ENCODE measurements at places on chromosomes 5 and 9.

DNA sequence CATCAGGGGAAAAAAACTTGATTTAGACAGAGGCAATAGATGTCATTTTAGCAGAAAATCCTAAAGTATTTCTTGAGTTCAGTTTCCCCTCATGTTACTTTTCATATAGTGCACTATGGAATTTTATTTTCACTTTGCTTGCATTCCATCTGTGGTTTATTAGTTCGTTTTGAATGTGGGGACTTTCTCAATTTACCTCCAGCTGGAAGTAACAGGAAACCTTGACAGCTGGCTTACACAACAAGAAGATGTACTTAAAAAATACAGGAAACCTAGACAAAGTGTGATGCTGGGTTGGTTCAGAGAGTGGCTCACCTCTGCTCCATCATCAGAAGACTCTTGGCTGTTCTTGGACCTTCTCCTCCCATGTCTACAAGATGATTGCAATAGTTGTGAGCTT, 567.0 kb downstream of the CETN3 start:
- no peak for DNase-seq
- no peaks in the 10 kb centered on the region for H3K27me3 ChIP-seq
- no peak overlapping the region for H3K4me3 ChIP-seq
- no peak overlapping the region for H3K27ac ChIP-seq

- no peaks in the 10 kb centered on the region for H3K36me3 ChIP-seq
- H3K27me3 ChIP-seq: peaks cover 1% of the 10 kb centered on the region
- no peak overlapping the region for H3K4me3 ChIP-seq
Observed at GRCh38 chr9:133248726-133249295, 26.2 kb downstream of the ABO start.

DNA sequence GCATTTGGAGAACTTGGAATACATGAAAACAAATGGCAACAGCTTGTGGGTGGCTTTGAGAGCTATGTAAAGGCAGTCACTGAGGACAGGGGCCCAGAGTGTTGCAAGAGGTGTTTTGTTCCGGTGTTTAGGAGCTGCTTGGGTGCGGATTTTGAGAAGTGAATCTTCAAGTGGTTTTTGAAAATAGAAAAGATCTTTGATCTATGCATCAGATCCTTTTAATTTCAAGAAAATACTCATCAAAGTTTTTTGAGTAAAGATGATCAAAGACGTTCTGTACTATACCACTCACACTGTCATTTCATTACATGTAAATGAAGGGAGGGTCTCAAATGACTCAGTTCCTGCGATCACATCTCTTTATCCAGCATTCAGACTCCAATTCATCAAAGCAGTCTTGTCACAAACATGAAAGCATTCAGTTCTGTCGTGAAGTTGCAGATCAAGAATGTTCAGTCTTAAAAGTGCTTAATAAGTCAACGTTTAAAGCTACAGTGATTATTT, 112.5 kb downstream of the WDR41 start:
- no peak overlapping the region for H3K4me3 ChIP-seq
- peaks cover 2% of the 10 kb centered on the region for H3K36me3 ChIP-seq
- H3K27me3 ChIP-seq: no peaks in the 10 kb centered on the region
- H3K27ac ChIP-seq: peak overlapping the region; percentile 86
- DNase-seq: no peak

GRCh38 chr5:130720355-130720754, 444.7 kb downstream of the HINT1 start:
- no peak overlapping the region for H3K4me3 ChIP-seq
- DNase-seq: no peak
- H3K36me3 ChIP-seq: no peaks in the 10 kb centered on the region
- no peaks in the 10 kb centered on the region for H3K27me3 ChIP-seq
- no peak overlapping the region for H3K27ac ChIP-seq

DNA sequence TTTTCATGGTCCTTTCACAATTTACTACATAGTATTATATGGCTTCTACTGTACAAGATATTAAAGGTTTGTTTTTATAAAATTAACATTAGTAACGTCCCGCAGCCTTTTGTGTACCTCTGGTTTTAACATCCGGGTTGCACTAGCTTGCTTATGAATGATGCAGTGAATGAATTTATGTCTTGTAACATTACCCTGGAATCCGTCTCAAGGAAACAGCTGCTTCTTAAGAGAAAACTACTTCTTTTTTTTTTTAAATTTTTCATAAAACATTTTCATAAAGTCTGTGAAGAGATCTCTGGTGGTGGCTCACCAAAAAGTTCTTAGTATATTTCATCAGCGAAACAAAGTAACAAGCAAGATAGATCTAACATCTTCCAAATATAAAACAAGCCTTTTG, 23.6 kb downstream of the MARCHF3 start:
- H3K4me3 ChIP-seq: no peak overlapping the region
- no peaks in the 10 kb centered on the region for H3K36me3 ChIP-seq
- no peak overlapping the region for H3K27ac ChIP-seq

- no peak overlapping the region for H3K27ac ChIP-seq
- no peak for DNase-seq
- no peaks in the 10 kb centered on the region for H3K36me3 ChIP-seq
Observed at GRCh38 chr9:6229186-6229585, 13.6 kb downstream of the IL33 start.

GRCh38 chr9:36191290-36191645, 547 bp downstream of the CLTA start:
- peak; percentile 51 for DNase-seq
- H3K4me3 ChIP-seq: peak overlapping the region; percentile 89
- peaks cover 7% of the 10 kb centered on the region for H3K36me3 ChIP-seq
- H3K4me1 ChIP-seq: peaks cover 47% of the 10 kb centered on the region

GRCh38 chr9:132832171-132832881, 45.8 kb downstream of the AK8 start:
- H3K4me1 ChIP-seq: peaks cover 6% of the 10 kb centered on the region
- H3K27ac ChIP-seq: no peak overlapping the region
- no peaks in the 10 kb centered on the region for H3K27me3 ChIP-seq
- no peak for DNase-seq
- H3K36me3 ChIP-seq: no peaks in the 10 kb centered on the region

- no peak for DNase-seq
- no peak overlapping the region for H3K27ac ChIP-seq
- no peaks in the 10 kb centered on the region for H3K36me3 ChIP-seq
- no peak overlapping the region for H3K4me3 ChIP-seq
- no peaks in the 10 kb centered on the region for H3K4me1 ChIP-seq
Observed at GRCh38 chr9:89426384-89426961, 71.4 kb downstream of the SEMA4D start.

DNA sequence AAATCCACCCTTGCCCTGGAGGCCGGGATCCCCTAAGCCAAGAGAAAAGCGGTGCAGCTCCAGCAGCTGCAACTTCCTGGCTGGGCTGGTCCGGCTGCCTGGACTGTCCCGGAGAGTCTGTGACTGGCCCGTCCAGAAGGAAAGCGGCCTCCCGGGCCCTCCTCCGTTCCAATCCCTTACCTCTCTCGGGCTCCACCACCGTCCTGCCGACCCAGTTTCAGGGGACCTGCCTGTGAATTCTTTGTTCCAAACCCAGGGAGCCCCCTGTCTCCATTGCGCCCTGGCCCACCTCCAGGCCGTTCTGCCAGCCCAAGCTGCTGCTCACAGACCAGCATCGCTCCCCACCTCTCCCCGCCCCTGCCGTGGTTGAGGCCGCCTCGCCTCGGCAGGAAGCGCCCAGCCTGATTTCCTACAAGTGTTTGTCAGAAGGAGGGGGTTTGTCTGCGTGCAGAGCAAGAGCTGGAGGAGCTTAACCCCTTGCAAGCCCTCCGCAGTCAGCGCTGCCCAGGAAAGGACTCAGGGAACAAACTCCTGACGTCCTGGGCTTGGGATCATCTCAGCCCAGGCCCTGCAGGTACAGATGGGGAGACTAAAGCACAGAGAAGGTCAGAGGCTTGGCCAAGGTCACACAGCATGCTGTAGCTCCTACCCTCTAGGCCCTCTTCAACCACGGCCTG, at the start of gene AKNA:
Gene AKNA, minus strand, starts transcription at position 303 of the 677 bp plus-strand sequence. CDS start 6,649 bp downstream, outside the sequence.
- DNase-seq: peak; percentile 63
- H3K36me3 ChIP-seq: no peaks in the 10 kb centered on the region
- peak within 1 kb of the TSS; percentile 87 for H3K4me3 ChIP-seq
- peak within 1 kb of the TSS; percentile 95 for H3K27ac ChIP-seq

DNA sequence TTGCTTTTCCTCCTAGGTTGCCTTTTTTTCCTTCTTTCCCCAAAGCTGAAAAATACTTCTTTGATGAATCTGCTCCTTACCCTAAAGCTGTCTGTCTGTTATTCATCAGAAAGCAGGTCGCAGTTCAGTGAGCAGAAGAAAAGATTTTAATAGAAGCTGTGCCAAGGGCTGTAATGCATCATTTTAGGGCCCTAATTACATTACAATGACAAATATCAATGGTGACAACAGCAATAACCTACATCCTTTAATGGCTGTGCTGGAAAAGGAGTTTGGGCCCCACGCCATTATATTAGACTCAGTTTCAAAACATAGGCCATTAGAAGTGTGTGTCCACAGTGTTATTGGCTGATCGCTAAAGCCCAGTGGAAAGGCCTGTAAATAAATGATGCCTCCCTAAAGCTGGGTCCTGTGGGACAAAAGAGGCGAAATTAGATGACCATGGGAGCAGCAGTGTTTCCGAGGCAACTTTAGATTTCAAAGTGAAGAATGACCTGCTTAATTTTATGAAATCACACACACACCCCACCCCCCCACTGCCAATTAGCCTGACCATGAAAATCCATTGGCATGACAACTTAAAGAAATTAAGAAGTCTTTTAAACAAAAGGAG, 38.4 kb downstream of the TLE4 start:
- no peak for DNase-seq
- no peak overlapping the region for H3K4me3 ChIP-seq
- H3K27ac ChIP-seq: no peak overlapping the region

GRCh38 chr9:105832096-105832710, 137.9 kb downstream of the TMEM38B start:
- H3K4me1 ChIP-seq: peaks cover 7% of the 10 kb centered on the region
- no peaks in the 10 kb centered on the region for H3K27me3 ChIP-seq
- DNase-seq: no peak
- no peak overlapping the region for H3K4me3 ChIP-seq
- H3K27ac ChIP-seq: no peak overlapping the region
- H3K36me3 ChIP-seq: no peaks in the 10 kb centered on the region

DNA sequence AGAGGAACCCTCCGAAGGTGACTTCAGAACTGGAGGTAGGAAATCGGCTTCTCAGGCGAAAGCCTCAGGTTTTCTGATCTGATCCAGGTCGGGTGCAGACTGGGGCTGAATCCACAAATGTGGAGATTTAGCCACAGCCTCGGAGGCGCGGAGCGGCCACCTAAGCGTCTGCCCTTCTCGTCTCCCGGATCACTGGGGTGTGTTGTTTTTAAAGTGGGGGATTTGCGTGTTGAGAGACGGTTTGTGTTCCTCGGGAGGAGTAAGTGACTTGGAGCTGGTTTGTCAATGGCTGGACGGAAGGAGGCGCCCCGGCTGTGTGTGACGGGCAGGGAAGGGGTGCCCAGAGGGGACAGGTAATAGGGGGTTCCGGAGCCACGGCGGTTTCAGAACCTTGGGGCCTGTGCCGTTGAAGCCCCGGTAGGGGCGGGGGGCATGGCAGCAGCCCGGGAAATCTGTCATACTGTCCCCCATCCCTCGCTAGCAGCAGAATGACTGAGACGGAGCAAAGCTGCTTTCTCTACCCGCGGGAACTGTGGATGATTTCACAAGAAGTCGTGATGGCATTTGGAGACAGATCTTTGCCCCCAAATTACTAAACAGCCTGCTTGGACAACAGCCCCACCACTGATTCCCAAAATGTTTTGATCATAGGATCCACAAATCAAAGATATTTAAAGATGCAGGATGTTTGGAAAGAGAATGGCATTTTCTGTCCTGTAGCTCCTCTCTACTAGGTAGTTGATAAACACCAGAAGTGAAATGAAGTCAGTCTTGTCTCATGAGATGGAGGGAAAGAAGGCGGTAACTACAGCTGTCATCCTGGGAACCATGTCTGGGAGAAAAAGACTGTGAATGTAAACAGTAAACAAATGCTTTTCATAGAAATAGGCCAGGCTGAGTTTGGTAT, 216.5 kb downstream of the PDZD2 start:
- peak overlapping the region; percentile 84 for H3K4me3 ChIP-seq
- no peak for DNase-seq
- H3K27ac ChIP-seq: peak overlapping the region; percentile 90
- H3K27me3 ChIP-seq: no peaks in the 10 kb centered on the region

- DNase-seq: no peak
- H3K36me3 ChIP-seq: no peaks in the 10 kb centered on the region
- H3K27ac ChIP-seq: no peak overlapping the region
- peaks cover 35% of the 10 kb centered on the region for H3K27me3 ChIP-seq
- H3K4me1 ChIP-seq: peaks cover 4% of the 10 kb centered on the region
- H3K4me3 ChIP-seq: no peak overlapping the region
Observed at GRCh38 chr9:126556560-126557250, 57.0 kb upstream of the LMX1B start.

DNA sequence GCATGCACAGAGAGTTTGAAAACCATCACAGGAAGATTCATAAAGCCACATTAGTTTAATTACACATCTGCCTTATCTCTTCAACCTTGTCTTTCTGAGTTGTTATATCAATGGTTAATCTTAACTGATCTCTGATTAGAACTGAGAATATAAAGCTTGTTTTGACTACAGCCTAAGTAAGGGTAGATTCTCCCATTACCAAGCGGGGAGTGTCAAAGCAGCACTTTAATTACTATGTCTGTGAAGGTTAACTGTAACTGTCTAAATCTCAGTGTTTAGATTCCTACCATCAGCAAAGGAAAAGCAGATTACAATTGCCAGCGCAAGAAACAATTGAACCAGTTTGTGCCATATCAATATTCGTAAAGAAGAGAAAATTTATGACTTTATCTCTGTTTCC, 348.7 kb downstream of the CDH12 start:
- no peak overlapping the region for H3K4me3 ChIP-seq
- no peak for DNase-seq
- peaks cover 4% of the 10 kb centered on the region for H3K36me3 ChIP-seq
- H3K27me3 ChIP-seq: peaks cover 11% of the 10 kb centered on the region

DNA sequence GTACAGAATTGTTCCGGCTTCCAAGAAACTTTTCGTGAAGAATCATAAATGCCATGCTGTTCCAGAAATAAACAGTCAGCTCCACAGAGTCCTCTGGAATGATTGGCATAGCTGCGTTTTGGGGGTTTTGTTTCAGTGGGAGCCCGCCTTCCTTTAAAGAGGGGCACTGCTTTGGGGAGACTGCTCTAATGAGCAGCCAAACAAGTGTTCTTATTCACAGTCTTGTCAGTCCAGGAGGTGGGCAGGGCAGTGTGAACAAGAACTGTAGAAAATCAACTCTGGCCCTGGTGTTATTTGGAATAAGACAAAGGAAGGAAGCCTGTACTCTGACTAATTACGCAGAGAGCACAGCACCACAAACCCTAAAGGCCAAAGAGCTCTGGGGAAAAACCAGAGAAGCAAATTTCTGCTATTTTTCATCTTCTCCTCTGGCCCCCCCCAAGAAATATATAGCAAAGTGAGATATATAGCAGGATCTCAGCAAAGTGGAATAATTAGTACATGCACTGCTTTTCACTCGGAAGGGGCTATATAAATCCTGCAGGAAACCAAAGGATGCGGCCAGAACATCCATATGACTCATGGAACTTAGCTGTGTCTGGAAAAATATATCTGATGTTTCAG, 92.9 kb downstream of the GLDC start:
- no peak for DNase-seq
- H3K27me3 ChIP-seq: no peaks in the 10 kb centered on the region
- H3K4me1 ChIP-seq: no peaks in the 10 kb centered on the region
- H3K36me3 ChIP-seq: no peaks in the 10 kb centered on the region

All from mesothelial cell of epicardium (in vitro differentiated cells).